ENCODE measurements at places on chromosomes 6 and 20.

GRCh38 chr20:32607324-32607723, 22.2 kb upstream of the NOL4L start:
- DNase-seq, result no peak

- DNase-seq, result no peak
These were observed 43.7 kb downstream of the APCDD1L start for GRCh38 chr20:58471193-58472164.

DNA sequence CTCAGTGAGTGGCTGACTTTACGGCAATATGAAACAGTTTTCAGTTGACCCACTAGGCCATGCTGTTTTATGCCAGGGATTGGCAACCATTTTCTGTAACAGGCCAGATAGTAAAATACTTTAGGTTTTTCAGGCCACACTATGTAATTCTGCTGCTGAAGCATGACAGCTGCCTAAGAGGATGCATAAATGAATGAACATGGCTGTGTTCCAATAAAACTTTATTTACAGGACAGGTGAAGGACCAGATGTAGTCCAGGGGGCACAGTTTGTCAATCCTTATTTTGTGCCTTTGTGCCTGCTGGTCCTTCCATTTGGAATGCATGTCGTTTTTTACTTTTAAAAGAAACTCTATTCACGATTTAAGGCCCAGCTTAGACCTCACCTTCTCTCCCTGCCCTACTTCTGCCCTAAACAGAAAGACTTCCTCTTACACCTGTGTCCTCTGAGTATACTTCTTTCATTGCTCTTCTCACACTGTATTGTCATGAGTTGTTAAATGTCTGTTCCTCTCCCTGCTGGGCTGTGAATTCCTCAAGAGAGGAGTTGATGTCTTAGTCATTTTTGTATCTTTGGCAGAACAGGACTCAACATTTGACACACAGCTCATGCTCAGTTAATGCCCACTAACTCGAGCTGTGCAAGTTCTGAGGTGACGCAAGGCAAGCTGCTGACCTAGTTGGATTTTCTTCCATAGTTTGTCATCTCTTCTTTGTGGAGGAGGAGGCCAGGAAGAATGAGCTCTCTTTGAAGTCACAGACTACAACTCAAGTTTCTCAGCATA, 90.1 kb upstream of the MAP7 start:
- DNase-seq, result no peak

DNA sequence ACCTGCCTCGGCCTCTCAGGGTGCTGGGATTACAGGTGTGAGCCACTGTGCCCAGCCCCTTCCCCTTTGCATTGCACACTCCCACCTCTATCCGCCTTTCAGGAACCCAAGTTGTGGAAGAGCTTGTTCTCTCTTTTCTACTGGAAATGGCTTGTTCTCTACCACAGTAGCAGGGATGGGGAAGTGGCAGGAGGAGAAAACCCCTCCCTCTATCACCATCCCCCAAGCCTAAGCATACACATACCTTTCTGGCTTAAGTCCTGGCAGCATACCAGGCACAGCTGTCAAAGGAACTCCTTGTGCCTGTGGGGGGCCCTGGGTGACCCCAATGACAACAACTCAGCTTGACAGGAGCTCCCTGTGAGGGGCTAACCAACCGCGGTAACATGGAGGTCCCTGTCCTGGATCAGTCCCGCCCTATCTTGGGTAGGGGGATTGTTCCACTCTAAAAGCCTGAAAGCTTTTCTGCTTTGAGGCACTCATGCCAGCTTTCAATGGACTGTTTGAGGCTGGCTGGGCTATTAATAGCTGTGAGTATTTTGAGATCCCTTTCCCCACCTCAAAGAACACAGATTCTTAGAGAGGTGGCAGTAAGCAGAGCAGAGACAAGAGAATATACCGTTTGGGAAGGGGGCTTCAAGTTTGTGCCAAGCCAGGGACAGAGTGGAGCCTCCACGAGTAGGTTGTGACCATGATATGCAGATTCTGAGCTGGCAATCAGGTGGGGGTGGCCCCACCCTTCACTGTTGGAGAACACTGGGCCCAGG, 2.3 kb downstream of the KLHDC3 start:
- no peak for DNase-seq

GRCh38 chr6:98634569-98634968, 199.8 kb upstream of the POU3F2 start:
- no peak for DNase-seq

GRCh38 chr6:10643201-10643651, 51.2 kb downstream of the C6orf52 start:
- no peak for DNase-seq

GRCh38 chr20:58043236-58044140, 185.0 kb downstream of the ANKRD60 start:
- DNase-seq, result no peak

DNA sequence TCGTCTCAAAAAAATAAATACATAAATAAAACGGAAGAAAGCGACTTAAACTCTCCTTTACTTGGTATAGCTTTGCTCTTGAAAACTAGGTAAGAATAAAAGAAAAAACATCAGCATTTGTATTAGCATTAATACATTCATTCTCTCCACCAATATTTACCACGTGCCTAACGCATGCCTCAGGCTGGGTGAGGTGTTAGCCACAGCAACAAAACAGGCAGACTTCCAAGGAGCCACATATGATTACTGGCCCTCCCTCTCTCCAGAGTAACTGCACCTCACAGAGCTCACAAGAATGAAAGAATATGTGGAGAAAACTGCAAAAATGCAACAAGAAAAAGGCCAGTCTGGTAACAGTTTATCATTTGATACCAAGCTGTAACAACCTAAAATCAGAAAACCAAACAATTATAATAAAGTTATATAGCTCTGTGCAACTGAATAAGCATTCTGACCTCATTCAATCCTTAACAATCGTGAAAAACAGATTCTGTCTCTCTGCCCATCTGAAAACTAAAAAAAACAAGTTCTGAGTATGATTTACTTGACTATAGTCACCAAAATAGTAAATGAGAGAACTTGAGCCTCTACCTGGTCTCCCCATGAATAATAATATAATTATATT, 5.2 kb downstream of the NAPB start:
- DNase-seq, result no peak

DNA sequence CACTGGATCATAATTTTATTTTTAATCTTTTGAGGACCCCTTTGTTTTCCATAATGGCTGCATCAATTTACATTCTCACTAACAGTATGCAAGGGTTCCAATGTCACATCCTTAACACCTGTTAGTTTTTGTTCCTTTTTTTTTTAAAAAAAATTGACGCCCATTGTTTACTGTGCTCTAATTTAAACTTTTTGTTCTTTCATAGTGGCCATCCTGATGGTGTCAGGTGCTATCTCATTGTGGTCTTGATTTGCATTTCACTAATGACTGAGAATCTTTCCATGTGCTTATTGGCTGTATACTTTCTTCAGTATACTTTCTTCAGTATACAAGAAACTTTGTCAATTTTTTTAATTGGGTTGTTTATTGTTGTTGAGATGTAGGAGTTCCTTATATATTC, 347.0 kb downstream of the RNGTT start:
- DNase-seq, result no peak

DNA sequence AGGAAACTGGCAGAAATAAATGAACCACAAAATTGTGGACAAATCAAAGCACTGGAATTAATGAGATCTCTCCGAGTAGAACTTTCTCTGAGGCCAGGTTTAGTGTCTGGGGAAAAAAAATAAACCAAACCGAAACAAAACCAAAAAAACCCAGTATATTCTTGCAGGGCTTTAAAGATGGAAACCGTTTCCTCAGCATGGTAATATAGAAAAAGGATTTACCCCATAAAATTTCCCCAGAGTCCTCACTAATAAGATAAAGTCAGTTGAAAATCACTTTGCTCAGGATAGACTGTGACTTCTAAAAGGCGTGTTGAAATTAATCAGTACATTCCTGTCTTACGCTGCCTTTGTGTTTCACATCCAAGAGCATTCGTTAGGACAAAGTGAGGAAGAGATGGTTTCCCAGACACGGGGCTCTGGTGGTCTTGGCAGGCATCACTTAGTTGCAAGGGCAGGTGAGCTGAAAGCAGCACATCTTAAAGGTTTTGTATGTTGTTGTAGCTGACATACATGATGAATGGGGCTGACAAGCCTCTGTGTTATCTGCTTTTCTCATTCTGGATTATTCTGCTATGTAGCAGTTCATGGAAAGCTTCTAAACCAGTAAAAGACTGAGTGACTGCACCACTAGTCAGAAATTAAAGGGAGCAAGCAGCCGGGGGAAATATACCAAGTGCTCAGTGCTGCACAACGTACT, 85.2 kb upstream of the PRL start:
- no peak for DNase-seq

GRCh38 chr20:37839432-37839827, 63.5 kb upstream of the VSTM2L start:
- no peak for DNase-seq

GRCh38 chr6:150128425-150128824, 14.4 kb upstream of the PPP1R14C start:
- no peak for DNase-seq

GRCh38 chr6:113293423-113293740, 563.8 kb upstream of the MARCKS start:
- no peak for DNase-seq

DNA sequence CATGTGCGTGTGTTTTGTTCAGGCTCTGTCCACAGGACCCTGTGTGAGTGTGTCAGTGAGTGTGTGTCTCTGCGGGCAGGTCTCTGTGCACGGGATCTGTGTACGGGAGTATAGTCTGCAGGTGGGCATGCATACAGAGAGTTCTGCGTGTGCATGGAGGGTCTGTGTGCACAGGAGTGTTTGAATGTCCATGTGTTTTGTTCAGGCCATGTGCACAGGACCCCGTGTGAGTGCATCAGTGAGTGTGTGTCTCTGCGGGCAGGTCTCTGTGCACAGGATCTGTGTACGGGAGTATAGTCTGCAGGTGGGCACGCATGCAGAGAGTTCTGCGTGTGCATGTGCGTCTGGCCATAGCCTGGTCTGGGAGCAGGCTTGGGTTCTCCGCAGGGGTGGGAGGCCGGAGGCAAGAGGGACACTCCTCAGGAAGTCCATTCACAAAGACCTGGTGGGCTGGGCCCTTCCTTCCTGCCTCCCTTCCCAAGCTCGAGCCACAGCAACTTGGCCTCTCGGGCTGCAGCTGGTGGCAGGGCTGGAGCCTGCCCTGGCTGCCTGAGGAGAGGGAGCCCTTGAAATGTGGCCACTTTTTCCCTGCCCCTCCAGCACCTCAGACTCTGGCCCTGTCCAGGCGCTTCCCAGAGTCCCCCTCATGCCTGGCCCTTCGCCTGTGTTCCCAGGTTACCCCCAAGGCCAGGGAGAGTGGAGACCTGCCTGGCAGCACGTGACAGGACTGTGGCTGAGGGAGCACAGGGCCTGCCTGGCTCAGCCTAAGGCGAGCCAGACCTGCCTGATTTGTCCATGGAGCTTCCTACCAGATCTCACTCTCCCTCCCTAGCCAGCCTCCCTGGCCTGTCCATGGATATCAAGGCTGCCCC, 6.8 kb downstream of the HSPA12B start:
- no peak for DNase-seq

GRCh38 chr6:123804787-123805540, 1.3 kb downstream of the NKAIN2 start:
- no peak for DNase-seq

DNA sequence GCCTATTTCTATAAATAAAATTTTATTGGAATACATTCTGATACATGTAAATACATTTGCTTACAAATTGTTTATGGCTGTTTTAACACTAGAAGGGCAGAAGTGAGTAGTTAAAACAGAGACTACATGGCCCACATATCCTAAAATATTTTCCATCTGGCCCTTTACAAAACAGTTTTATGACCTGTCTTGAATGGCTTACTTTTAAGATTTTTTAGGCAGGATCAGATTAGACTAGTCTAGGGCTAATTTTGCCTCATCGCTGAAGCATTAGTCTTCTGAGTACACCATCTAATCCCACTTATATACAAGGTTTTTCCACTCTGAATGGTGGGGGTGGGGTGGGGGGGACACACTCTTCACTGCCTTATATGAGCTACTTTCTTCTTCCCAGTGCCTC, 27.1 kb downstream of the PLAGL1 start:
- no peak for DNase-seq

GRCh38 chr6:135320721-135321621, 139.9 kb downstream of the MYB start:
- no peak for DNase-seq

DNA sequence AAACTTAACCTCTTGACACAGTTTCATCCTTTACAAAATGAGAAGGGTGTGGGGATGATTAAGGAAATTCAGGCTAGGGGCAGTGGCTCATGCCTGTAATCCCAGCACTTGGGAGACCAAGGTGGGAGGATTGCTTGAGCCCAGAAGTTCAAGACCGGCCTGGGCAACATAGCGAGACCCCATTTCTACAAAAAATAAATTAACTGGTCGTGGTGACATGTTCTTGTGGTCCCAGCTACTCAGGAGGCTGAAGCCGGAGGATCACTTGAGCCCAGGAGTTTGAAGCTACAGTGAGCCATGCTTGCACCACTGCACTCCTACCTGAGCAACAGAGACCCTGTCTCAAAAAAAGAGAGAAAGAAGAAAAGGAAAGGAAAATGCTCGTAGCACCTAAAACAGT, 9.0 kb downstream of the ZSWIM3 start:
- no peak for DNase-seq

DNA sequence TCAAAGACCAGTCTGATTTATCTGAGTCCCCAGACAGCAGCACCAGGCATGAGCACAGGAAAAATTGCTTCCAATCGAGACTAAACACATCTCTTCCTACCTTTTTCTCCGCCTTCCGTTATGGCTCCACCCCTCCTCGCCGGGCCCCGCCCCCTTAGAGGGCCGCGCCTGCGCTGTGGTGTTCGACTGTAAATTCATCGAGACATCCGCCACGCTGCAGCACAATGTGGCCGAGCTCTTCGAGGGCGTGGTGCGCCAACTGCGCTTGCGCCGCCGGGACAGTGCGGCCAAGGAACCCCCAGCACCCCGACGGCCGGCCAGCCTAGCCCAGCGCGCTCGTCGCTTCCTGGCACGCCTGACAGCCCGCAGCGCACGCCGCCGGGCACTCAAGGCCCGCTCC, 8.9 kb downstream of the REM1 start:
- DNase-seq, result no peak

GRCh38 chr20:31560746-31561598, 44.1 kb upstream of the ID1 start:
- DNase-seq, result no peak

GRCh38 chr6:158703111-158703836, 53.4 kb downstream of the SYTL3 start:
- DNase-seq, result no peak

DNA sequence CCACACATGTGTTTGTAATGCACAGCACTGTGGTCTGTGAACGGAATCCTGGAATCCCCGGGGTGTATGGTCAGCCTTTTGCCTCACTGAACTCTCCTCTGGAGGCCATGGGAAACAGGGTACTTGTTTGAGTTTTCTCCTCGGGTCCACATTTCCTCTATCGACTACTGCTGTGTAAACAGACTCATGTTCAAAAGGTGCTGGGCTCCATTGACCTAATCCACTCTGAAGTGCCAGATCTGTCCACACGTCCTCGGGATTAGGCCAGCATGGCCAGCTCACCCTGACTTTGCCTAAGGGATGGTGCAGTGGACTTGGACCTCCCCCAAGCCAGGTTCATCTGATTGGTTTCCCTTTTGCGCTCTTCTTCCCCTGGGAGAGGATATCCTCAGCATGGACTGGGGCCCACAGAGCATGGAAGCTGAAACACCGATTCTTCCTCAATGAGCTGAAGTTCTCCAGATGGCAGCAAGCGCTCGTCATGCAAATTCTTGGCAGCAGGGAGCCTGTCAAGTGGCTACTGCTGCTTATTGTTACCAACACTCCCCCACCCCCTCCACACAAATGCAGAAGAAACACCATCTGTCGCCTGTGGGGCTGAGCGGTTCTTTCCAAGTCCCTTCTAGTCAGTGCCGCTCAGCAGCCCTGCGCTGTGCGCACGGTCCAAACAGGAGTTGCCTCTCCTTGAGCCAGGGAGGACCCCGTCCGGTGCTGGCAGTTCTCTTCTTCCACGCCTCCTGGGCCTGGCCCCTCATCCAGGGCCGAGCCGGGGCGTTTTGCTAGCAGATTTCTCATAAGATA, 292.6 kb upstream of the MARCKS start:
- DNase-seq, result no peak
